ENCODE measurements at places on chromosomes 1 and 21. TPM values are rescaled to one million over a fixed set of nuclear protein-coding genes. Genes with fewer than 3 reads are reported as not detected.
A peak's percentile ranks its signal among the peaks of the same experiment; 100 is the strongest.

The FAM229A gene
- total RNA-seq: 0.74 TPM

The CRYBG2 gene
- 0.35 TPM for total RNA-seq

The C1orf105 gene
- not detected for total RNA-seq

The LAPTM5 gene
- total RNA-seq: 8.9 TPM

The DYRK3 gene
- total RNA-seq: 14.9 TPM

DNA sequence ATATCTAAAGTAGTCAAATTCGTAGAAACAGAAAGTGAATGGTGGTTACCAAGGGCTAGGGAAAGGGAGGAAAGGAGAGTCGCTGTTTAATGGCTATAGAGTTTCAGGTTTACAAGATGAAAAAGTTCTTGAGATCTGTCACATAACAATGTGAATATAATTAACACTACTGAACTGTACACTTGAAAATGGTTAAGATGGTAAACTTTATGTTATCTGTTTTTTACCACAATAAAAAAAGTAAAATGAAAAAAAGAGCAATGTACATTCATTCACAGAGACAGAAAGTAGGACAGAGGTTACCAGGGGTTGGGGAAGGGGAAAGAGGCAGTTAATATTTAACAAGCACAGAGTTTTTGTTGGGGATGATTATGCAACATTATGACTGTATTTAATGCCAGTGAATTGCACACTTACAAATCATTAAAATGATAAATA, 53.3 kb upstream of the SEC16B start:
- no peak for ATAC-seq

- ATAC-seq: no peak
Observed at GRCh38 chr1:12708396-12709090, 7.4 kb upstream of the AADACL3 start.

GRCh38 chr1:235902677-235903542, 36.2 kb upstream of the LYST start:
- ATAC-seq: no peak

GRCh38 chr1:176893625-176894352, 270.7 kb downstream of the ASTN1 start:
- ATAC-seq: no peak

DNA sequence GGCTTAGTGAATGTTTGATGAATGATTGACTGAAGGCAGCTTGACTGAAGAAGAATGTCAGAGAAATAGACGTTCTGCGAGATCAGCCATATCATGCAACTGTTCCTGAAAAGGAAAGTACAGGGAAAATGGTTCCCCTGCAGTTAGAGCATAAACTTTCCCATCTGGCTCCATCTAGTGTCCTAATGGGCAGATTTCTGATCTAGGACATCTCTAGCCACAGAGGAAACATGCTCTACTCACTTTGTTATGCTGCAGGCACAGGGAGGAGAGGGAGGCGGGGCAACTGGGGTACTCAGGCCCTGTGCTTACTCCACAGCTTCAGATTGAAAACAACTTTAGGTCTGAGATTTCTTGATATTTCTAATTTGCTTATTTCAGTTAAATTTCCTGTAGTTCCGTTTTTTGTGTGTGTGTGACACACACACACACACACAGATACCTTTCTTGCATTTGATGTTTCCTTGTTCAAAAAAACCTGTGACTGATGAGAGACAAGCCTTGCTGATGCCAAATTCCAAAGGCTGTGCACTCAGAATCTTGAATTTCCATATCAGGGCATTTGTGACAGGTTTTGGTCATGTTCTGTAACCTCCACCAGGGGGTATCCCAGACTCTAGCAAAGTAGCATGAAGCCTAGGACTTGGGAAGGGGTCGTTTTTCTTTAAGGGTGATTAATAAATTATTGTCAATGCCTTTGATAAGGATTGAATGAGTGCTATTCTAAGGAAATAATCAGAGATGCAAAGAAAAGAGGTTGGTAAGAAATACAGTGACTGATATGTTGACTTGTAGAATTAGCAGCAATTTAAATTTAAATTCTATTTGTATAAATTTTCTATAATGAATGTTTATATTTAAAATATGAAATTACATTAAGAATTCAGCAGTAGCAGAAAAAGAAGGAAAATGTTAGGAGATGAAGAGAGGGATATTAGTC, 139.7 kb upstream of the BEND5 start:
- ATAC-seq: no peak

- ATAC-seq: no peak
Observed at GRCh38 chr21:45766501-45766900, 123.0 kb downstream of the PCBP3 start.

GRCh38 chr1:227959325-227959860, 11.7 kb upstream of the WNT9A start:
- no peak for ATAC-seq

- ATAC-seq: no peak
Observed at GRCh38 chr1:53578358-53578757, 119.2 kb downstream of the DMRTB1 start.

DNA sequence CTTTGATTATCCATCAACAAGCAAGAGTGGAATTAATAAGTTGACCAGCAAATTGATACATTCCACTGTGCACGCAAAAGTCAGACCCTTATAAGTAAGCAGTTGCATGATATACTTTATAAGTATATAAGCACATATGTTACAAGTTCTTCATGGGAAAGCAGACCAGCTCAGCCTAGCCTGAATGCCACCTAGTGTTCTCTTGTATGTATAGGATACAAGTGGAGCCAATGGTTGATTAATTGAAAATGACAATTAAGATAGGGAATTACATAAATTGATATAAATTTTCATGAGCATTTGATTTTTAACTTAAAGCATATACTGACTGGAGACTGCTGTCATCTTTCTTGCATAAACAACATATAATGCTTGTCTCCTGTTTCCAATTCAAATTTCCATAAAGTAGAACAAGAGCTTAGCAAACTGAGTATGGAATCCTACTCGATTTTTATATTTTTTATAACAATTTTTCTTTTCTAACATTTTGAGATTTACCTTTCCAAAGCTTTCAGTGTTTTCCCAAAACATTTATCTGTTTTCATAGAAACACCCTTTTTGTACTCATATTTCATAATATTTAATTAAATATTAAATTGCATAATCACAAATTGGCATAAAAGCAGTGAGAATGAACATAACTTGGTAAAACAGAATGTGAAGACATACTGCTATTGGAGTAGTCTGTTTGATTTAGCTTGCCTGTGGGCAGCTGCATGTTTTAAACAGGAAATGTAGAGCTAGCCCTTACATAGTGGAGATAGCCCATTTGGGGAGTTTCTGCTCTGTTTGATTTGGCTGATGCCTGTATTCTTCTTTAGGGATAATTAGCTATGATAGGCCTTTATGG, 62.8 kb downstream of the MAGI3 start:
- ATAC-seq: peak; percentile 71

GRCh38 chr1:220195701-220196100, 76.6 kb downstream of the RAB3GAP2 start:
- no peak for ATAC-seq

DNA sequence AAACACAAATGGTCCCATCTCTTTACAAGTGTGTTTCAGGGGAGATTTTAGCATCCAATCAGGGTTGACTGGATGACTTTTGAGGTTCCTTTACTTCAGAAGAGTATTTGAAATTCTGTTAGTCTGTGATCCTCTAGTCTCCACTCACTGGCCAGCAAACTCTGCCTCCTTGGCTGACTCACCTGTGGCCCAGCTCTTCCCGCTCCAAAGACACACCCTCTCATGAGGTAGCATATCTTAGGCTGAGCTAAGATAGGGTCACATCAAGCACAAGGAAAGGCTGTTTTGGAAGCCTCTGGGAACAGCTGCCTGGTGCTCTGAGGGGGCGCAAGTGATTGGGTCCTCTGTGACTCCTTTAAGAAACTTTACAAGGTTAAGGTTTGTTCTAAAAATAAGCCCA, 102.3 kb upstream of the FGGY start:
- ATAC-seq: no peak

Data from gastroesophageal sphincter (tissue), 4 donors.